ENCODE measurements at places on chromosomes 4 and X.

DNA sequence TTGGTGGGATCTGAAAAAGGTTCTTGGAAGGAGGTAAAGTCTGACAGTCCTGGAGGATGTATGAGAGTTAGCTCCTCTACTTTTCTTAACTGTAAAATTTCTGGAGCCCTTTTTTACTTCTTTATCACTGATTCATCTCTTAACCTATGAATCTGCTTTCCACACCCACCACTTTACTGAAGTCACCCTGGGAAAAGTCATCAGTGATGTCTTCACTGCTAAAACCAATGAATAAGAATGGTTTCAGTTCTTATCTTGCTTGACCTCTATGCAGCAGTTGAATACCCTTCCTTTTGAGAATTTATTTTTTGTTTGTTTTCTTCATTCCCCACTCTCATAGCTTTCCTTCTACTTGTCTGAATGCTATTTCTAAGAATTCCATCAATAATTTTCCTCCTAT, 80.0 kb downstream of the AREG start:
- DNase-seq: no peak

DNA sequence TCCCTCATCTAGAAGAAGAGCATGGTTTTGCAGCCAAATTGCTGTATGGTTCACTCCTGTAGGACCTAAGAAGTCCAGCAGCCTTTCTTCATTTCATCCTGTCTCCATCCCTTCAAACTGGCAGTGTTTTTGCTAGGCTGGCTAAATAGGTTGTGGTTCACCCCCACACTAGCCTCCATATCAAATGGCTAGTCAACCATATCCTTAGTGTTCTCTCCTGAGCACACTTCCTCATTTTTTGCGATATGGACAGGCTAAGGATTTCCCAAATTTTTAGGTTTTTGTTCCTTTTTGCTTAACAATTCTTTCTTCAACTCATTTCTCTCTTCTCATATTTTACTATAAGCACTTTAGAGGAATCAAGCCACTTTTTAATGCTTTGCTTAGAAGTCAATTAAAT, 98.8 kb upstream of the NOCT start:
- no peak for DNase-seq

DNA sequence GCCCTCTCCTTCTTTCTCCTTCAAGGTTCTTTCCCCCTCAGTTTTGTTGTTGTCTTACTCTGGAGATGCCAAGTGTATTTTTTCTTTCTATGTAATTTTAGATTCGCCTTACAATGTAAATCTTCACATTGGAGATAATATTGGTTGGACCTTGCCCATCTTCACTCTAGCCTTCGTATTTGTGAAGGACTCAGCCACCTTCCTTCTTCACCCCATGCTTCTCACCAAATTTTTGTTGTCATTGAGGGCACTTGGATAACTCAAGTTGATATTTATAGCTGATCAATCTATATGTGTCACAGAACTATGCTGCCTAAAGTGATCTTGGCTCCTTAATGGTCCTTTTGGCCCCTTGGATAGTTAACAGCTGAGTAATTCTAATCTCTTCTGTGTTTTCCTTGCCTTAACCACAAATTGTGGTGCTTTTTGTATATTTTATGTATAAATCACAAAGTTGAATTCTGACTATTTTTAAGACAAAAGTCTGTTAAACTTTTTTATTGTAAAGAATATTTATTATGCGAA, 6.5 kb downstream of the SPRY1 start:
- DNase-seq: no peak

- DNase-seq: no peak
Measured at GRCh38 chr4:27057662-27058061, 197.0 kb downstream of the STIM2 start.

GRCh38 chrX:109294097-109294814, 187.6 kb downstream of the GUCY2F start:
- DNase-seq: no peak

DNA sequence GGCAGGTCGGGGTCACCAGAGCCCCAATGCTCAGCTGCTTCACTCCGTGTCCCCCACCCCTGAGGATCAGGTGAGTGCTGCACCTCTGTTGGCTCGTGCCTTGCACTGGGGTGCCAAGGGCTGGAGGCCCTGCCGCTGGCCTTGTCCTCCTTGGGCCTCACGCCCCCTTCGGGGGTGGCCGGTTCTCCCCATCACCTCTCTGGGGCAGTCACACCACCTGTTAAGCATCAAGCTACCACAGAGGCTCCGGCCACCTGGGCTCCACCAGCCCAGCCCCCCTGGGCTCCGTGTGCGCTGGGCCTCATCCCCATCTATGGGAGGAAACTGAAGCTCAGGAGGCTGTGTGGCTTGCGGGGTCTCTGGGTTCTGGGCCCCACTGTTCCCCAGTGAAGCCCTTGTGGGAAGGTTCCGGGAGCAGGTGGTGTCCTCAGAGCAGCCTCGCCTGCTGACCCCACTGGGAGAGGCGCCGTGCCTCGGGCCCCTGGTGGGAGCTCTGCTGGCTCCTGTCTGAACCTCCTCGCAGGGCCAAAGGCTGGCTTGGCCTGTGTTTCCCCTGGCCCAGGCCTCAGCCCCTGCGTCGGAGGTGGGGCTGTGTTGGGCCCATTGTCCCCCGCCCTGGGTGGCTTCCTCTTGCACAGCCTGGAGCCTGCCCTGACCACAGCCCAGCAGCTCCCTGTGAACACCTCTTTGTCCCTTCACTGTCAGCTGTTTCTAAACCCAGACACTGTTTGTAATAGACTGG, 30.8 kb downstream of the DOK7 start:
- no peak for DNase-seq

DNA sequence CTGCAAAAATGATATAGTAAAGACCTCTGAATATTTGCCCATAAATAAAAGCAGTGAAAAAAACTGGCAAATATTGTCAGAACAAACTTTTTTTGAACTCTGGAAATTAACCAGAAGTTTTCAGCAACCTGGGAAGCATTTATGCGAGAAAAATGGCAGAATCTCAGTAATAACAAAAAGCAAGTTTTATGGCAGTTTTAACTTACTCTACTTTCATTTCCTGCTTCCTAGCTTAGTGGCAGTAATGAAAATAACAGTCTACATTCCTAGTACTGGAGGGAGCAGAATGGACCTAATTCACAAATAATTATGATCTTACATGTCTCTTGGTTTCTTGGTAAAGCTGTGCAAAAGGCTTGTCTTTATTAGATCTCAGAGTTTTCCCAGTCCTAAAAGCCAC, 460.1 kb downstream of the NAF1 start:
- DNase-seq: no peak

DNA sequence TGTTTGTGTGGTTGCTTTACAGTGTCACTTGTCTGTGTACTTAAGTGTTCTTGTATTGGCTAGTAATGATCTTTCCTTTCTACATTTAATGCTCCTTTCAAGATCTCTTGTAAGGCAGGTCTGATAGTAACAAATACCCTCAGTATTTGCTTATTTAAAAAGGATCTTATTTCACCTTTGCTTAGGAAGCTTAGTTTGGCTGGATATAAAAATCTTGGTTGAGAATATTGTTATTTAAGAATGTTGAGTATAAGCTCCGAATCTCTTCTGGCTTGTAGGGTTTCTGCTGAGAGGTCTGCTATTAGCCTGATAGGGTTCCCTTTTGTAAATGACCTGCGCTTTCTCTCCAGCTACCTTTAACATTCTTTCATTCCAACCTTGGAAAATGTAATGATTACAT, 35.7 kb downstream of the LCORL start:
- no peak for DNase-seq

- DNase-seq: no peak
Measured at GRCh38 chrX:19334945-19335626, 8.6 kb upstream of the PDHA1 start.

GRCh38 chr4:86934147-86934770, 552 bp upstream of the AFF1 start:
- no peak for DNase-seq

DNA sequence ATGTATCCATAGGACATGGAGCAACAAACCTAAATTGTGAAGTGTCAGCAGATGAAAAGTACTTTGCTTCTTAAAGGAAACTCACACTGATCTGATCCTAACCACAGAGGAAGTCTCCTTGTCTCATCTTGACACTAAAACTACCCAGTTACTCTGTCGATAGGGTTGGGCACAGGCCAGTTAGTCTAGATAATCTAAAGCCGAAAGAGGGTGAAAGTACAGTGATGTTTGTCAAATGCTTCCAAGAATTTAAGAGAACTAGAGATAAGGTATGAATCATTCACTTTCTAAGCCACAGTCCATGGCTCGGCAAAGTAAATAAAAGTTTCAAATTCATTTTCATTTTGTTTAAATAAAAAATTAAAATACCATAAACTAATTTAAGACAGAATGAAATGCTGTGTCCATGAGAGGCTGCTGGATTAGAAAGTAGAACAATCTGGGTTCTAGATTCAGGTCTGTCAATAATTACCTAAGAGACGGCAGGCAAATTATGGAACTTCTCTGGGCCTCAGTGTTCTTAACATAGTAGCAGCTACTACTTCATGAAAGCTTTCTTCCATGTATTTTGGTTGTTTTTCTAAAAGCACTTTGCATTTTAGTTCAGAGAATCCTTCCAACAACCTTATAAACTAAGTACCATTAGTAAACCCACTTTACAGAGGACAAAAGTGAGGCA, 176.7 kb downstream of the LDB2 start:
- DNase-seq: no peak

GRCh38 chr4:26634237-26634636, 50.4 kb downstream of the TBC1D19 start:
- DNase-seq: no peak

DNA sequence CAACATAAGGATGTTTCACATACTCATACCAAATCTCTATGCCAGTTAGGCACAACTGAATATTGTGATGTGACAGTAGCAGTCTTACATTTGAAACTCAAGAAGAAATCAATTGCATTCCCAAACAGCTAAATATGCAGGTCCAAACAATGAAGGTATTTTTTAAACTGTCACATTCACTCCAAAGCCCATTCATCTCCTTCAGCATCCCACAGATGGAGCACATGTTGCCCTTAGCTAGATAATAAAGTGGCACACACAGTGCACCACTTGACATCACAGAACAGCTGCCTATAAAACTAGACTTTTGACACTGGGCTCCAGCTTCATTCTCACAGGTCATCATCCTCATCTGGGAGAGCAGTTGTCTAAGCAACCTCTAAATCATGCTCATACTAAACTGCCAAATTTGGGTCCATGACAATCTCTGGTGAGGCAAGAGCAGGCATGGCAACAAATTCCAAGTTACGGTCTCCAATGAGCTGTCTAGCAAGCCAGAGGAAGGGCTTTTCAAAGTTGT, 26.2 kb upstream of the ARHGEF6 start:
- no peak for DNase-seq

- peak; percentile 4 for DNase-seq
Measured at GRCh38 chrX:39327255-39327654, 526.0 kb downstream of the MID1IP1 start.

- no peak for DNase-seq
Measured at GRCh38 chr4:3041192-3042142, 32.9 kb downstream of the HTT-AS start.

Data from NCI-H2029 treated with DMSO at 0.1 percent for 48 hours (cell line).